Jurkat, Clone E6-1 (cell line): ENCODE measurements at places on chromosomes 12 and 14.

DNA sequence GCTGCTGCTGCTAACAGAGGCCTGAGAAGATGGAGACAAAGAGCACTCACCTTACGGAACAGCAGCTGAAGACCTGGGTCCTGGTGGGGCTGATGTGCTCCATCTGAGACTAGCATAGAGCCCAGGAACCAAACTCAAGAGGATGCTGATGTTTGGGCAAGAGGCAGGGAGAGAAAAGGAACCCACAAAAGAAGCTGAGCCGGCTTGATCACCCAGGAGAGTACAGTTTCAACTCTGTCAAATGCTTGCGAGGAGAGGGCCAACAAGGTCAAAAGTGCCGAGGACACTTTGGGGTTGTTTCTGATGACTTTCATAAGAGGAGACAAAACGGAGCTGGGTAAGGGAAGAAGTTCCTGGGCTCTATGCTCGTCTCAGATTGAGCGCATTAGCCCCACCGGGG lies 17.3 kb upstream of the NT5DC3 start:
- DNase-seq = no peak

- DNase-seq = no peak
Observed at GRCh38 chr12:107702106-107702505, 16.5 kb downstream of the PWP1 start.

GRCh38 chr12:87311206-87311605 lies 718.0 kb downstream of the C12orf50 start:
- DNase-seq = no peak

DNA sequence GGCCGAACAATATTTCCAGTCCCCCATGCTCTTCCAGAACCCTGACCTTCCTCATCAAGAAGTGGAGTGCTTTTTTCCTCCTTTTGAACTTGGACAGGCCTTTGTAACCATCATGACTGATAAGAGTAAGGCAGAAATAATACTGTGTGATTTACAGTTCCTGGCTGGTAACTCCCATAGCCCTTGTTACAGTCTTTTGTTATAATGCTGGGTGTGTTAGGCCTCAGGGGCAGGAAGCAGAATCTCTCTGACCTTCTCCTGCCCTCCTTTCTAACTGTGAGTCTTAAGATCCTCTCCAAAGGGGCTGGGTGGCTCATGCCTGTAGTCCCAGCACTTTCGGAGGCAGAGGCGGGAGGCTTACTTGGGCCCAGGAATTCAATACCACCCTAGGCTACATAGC lies 59.5 kb downstream of the BCAT1 start:
- DNase-seq = no peak

DNA sequence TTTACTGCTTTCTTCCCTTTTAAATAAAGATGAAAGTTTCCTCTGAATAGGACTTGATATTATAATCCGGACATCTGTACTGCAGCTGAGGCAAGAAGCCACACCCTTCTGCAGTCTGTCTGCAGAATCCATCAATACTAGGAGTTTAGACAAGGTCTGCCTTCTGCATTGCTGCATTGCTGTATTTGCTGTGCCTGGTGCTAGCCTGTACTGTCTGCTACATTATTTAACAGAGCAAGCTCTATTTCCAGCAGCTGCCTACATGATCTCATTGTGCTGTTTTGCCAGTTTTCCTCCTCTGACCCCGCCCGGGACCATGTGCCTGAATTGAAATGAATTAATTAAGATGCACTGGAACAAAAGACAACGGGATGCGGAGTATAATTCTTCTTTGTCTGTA lies 1.7 kb downstream of the TUBA1A start:
- DNase-seq = no peak

GRCh38 chr14:53022593-53022992 lies 71.7 kb upstream of the FERMT2 start:
- no peak for DNase-seq

GRCh38 chr12:79769189-79769859 lies 78.6 kb upstream of the PAWR start:
- no peak for DNase-seq

DNA sequence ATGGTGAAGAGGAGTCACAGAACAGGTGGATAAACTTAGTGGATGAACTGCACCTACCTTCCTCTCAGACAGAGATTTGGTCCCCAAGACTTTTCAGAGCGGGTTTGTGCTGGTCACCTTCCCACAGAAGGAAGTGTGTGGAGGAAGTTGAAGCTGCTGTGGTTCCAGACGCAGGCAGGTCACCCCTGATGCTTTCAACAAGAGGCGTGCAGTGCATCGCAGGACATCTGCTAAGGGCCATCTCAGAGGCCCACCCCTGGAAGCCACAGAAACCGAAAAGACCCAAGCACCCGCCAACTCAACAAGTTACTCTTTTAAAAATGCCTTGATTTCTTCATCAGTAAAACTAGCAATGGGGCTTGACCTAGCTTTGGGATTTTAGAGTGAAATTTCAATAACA lies 1.0 kb upstream of the GPX2 start:
- DNase-seq = no peak

DNA sequence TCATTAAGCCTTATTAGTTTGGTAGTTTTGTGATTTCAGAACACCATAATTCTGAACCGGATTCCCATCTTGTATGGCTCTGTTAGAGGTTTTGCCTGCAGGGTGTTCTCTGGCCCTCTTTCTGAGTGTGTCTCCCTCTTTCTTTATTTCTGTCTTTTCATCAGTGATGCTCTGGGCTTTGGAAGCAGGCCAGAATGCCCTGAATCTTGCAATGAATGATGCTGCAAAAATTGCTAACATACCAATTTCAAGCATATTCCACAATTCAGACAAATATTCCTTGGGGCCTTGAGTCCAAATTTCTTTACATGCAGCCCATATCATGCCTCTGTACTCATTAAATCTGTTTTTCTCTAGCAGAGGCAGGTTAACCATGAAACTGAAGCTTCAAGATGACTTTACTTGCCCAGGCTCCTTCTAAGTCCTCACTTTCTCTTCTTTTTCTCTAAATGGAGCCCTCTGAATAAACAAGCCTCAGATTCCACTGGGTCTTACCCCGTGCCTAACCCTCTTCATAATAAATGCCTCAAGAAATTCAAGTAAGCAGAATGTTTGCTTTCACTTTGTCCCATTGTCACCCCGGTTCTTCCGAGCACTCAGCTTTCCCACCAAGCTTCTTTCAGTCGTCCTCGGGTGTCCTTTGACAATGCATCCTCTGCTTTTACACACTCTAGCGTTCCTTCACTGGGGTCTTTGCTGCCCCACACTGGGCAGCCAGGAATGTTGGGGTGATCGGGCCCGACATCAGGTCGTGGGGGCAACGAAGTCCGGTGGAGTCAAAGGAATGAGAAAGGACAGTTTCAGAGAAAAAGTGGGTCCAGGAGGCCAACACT lies 78.8 kb upstream of the SLC38A4 start:
- no peak for DNase-seq

GRCh38 chr12:132244724-132245295 lies 84.6 kb downstream of the GALNT9 start:
- no peak for DNase-seq

- no peak for DNase-seq
Observed at GRCh38 chr14:35866595-35867279, 40.6 kb downstream of the BRMS1L start.

DNA sequence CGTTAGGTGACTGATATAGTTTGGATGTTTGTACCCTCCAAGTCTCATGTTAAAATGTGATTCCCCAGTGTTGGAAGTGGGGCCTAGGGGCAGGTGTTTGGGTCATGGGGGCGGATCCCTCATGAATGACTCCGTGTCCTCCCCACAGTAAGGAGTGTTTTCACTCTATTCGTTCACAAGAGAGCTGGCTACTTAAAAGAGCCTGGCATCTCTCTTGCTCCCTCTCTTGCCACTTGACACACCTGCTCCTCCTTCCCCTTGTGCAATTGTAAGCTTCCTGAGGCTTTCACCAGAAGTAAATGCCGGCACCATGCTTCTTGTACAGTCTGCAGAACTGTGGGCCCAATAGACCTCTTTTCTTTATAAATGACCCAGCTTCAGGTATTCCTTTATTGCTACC lies 2.6 kb downstream of the IFI27L2 start:
- DNase-seq = no peak

GRCh38 chr14:64760146-64760755 lies 56.0 kb downstream of the PLEKHG3 start:
- DNase-seq = peak; percentile 44

DNA sequence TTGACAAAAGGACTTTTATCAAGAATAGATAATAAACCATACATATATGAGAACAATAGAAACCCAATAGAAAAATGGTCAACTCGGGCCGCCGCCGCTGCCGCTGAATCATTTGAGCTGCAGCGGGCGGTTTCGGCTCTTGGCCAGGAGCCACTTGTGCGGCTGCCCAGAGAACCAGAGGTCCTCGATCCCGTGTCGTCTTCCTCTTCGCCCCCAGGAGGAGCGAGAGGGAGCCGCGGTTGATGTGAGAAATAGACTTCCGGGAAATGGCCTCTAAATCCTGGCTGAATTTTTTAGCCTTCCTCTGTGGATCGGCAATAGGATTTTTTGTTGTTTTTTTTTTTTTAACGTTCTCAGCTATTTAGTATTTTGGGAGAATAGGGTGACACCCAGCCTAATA lies 44.8 kb downstream of the CPSF6 start:
- no peak for DNase-seq

DNA sequence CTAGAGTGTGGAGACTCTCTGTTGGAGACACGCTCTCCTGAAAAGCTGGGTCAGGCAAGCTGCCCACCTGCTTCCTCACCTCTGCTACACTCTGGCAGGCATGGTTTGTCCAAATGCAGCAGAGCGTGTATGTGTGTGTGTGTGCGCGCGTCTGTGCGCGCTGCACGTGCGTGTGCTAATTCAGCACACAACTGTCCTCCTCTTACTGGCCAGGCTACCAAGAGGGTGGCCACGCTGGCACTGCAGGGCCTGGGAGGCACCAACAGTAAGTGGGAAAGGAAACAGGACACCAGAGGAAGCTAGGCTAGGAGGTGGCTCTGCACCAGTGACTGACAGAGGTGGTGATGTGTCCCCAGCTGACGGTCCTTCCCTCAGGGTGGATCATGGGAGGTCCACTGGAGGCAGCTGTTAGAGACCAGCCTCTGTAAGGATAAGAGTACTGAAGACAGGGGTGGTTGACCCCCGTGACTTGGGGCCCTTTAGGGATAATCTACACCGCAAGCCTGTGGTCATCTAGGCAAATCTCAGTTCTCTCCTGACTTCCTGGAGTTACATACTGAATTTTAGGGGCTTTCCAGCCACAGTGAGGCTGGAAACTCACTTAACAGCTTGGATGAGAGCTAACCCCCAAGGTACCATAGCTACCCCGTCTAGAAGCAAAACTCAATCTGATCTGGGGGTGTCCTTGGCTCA lies 15.6 kb upstream of the TFCP2 start:
- DNase-seq = no peak

GRCh38 chr12:124301084-124301654 lies 6.3 kb downstream of the RFLNA start:
- no peak for DNase-seq

GRCh38 chr12:77047341-77048109 lies 17.8 kb downstream of the E2F7 start:
- no peak for DNase-seq

GRCh38 chr14:82354126-82354525 lies 820.5 kb upstream of the SEL1L start:
- no peak for DNase-seq

- DNase-seq = no peak
Observed at GRCh38 chr14:104095426-104096310, 10.2 kb downstream of the ASPG start.

DNA sequence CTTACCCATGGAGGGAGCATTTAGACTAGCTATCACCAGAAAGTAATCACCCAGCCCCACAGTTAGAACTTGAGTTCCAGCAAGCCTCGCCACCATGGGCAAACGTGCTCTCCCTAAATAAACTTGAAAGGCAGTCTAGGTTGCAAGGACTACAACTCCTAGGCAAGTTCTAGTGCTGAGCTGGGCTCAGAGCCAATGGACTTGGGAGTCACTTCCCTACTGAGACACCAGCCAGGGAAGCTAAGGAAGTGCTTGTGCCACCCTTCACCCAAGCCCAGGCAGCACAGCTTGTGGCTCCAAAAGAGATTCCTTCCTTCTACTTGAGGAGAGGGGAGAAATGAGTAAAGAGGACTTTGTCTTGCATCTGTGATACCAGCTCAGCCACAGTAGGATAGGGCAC lies 57.9 kb downstream of the SLCO1A2 start:
- no peak for DNase-seq
